Endothelial cell of umbilical vein (primary cell): ENCODE measurements at places on chromosomes 7 and 10.

GRCh38 chr10:89887830-89888229 is 186.4 kb downstream of the KIF20B start:
- no peak for DNase-seq

DNA sequence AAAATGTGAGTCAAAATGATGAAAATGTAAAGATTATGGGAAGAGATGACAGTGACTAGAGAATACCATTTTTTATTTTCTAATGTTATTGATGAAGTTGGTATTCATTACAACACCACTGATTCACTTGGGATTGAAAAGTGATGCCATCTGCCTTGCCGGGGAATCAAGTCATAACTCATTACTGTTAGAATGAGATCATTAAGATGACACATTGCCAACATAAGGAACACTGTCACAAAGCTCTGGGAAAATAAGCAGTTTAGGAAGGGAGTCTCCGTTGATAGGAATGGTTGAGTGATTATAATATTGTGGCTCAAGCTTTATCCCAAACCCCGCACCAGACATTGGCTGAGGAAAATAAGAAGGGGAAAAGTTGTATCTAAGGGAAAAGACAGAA is 121.5 kb upstream of the PLPP4 start:
- DNase-seq: no peak

GRCh38 chr7:35316549-35316948 is 62.6 kb upstream of the TBX20 start:
- no peak for DNase-seq

DNA sequence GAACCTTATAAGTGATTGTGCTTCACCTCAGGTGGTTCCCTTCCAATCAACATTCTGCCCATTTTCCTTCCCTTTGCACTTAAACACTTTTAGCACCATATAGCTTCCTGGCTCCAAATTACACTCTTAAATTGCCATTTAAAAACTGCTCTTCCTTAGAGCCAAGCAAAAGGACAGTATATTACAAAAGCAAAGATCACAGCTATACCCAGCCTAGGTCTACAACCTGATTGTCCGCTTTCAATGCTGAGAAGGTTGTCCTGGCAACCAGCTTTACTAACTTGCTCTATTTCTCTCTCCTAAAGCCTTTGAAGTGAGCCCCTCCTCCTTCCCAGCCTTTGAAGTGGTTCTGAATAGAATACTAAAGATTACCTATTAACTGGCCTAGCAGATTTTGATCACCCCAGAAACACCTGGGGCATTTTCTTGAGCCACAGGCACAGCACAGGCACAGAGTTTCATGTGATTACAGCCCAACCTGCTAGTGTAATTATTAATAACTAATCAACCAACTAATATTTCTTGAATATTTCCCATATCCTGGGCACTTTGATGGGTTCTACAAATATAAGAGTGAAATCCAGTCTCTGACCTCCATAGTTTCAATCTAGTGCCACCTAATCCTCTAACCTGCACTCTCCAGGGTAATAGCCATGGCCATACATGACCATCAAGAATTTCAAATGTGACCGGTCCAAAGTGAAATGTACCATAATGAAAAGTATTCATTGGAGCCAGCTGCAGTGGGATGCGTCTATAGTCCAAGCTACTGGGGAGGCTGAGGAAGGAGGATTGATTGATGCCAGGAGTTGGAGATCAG is 63.6 kb upstream of the TRIM24 start:
- DNase-seq: no peak

DNA sequence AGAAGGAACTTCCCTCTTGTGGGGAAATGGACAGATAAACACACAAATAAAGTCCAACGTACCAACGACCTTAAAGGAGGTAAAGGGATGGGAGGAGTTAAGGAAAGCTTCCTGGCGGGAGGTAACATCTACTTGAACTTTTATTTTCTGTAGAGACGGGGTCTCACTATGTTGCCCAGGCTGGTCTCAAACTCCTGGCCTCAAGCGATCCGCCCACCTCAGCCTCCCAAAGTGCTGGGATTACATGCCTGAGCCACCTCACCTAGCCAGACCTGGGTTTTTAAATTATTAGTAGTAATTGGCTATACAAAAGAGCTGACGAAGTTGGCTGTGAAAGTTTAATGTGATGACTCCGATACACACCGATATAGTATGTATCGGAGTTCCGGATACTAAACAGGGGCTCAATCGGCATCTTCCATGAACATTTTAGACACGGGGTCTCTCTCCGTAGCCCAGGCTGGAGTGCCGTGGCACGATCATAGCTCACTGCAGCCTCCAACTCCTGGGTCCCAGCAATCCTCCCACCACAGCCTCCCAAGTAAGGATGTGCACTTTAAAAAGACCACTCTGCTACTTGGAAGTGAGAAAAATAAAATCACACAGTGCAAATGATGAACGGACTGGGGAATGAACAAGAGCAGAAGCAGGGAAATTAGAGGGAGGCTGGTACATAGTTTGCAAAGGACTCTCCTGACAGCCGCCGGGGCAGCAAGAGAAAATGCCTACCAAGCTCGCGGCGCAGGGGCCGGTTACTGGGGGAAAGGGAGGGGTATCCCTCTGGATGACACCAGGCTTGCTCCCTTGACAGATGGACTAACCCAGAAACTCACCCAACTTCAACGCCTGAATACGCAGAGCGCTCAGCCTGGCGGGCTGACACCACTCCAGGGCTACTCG is 1.0 kb downstream of the BCL7B start:
- DNase-seq: no peak
